ENCODE measurements at places on chromosomes 7 and 10.
A peak's percentile ranks its signal among the peaks of the same experiment; 100 is the strongest.

GRCh38 chr10:90775351-90776028 is 82.3 kb downstream of the HTR7 start:
- no peak for DNase-seq

DNA sequence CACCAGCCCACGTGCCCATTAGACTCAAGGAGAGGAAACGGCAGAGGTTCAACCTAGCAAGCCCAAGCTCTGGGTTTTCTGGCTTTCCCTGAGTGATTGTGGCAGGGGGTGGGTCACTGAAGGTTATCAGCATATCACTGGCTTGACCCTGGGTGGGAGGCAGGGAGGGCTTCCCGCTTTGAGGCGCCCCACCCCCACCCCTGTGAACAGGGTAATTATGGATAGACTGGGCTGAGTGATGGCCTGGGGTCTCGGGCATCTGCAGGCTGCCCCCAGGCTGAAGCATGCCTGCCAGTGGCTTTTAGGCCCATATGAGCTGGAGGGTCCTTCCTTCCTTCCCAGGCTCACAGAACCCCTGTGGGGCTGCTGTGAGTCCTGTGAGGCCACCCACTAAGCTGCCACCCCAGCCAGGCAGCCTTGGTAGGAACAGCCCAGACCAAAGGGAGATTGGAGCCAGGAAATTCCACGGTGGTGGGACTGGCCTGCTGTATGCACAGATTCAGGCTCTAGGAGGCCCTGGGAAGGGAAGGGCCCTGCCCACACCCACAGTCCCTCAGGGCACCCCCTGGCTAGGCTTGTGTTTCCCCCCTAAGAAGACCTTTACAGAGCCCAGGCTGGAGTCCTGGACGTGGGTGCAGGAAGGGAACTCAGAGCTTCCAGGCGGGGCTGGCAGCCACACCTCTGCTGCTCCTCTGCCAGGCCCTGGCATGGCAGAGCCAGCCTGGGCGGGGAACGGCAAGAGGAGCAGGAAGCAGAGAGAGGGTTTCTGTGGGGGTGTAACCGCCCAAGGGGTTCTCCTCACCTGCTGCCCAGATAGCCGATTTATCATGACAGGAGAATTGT is 33.1 kb downstream of the GPRIN2 start:
- DNase-seq: no peak

DNA sequence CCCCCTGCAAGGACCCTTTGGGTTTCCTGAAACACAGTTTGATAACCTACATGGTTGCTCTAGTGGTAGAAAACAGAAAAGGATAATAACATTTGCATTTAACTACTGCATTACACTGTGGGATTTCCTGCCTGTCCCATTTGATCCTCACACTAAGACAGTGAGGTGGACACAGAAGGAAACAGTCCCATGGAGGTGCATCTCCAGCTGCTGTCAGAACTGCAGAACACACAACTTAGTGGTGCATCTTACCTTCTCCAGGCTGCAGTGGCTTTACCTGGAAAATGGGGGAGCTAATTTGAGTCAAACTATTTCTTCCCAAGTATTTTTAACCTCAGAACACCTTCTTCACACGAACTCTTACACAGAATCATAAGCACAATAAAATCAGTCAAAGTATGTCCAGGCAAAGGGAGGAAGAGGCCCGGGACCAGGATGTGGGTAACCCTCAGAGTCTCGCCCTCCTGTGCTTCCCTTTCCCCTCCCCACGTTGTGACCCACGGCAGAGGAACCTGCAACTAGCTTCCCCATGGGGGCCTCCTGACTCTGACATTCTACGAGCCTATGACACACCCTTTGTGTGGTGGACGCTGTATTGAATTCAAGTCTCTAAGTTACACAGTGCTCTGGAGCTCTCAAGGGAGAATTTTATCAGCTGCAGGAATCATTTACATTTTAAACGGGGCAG is 33.7 kb downstream of the SCRN1 start:
- DNase-seq: no peak

- peak; percentile 57 for DNase-seq
Measured at GRCh38 chr7:70856901-70857630, 274.9 kb upstream of the GALNT17 start.

DNA sequence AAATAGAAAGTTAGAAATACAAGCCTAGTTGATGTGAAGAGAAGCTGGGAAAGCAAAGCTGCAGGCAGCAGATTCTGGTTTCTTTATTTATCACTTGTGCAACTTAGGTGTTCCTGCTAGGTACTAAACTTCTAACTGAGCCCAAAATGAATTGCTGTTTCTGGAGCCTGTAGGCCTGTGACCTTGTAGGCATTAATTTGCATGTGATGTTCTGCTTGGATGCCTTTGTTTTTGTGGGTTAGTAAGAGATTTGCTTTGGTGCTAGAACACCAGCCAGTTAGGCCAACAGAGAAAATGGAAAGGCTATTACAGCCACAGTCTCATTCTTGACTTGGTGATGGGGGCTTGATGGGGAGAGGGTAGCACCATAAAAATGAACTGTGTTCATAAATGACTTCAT is 370.7 kb downstream of the PPP1R3A start:
- DNase-seq: no peak

GRCh38 chr10:4984971-4985594 is 18.6 kb downstream of the AKR1C2 start:
- DNase-seq: no peak

DNA sequence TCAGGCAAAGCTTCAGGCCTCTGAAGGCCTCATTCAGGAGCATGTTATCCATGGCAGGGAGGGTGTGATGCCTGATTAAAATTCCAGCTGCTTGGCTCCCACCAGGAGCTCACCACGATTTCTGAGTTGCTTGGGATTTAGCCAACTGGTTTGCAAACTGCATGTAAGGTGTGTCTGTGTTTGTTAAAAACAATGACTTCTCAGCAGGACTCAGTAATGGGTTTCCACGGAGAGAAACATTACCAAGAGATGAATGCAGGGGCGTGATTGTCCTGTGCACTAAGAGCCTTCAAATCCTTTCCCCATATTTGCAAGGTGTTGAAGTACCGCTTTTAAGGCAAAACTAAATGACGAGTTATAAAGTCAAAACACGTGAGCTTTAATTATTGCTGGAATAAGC is 88.8 kb upstream of the BTBD16 start:
- DNase-seq: no peak

- DNase-seq: no peak
Measured at GRCh38 chr7:143485094-143485493, 7.4 kb downstream of the TAS2R41 start.

GRCh38 chr10:790821-791551 is 101.5 kb upstream of the DIP2C start:
- DNase-seq: no peak

DNA sequence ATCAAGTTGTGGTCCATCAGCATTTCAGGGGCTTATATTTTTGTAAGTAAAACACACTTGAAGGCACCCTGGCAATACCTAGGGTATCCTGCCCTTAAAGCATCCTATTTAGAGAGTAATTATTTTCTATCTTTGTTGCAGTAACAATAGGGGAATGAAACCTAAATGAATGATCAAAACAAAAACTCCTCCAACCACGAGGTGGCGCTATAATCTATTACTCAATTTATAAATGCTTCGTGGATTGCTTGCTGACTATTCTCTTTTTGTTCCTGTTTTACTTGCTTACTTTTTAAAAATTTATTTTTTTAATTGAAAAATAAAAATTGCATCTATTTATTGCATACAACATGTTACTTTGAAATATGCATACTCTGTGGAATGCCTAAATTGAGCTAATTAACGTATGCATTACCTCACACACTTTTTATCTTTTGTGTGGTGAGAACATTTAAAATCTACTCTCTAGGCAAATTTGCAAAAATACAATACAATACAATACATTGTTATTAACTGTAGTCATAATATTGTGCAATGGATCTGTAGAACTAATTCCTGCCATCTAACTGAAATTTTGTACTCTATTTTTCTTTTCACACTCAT is 147.7 kb upstream of the BMPER start:
- no peak for DNase-seq

- no peak for DNase-seq
Measured at GRCh38 chr10:28295336-28295735, 7.5 kb downstream of the MPP7 start.

- no peak for DNase-seq
Measured at GRCh38 chr7:68524126-68524525, 1074.1 kb upstream of the AUTS2 start.
